ENCODE measurements at places on chromosomes 12 and 14.
A peak's percentile ranks its signal among the peaks of the same experiment; 100 is the strongest.

DNA sequence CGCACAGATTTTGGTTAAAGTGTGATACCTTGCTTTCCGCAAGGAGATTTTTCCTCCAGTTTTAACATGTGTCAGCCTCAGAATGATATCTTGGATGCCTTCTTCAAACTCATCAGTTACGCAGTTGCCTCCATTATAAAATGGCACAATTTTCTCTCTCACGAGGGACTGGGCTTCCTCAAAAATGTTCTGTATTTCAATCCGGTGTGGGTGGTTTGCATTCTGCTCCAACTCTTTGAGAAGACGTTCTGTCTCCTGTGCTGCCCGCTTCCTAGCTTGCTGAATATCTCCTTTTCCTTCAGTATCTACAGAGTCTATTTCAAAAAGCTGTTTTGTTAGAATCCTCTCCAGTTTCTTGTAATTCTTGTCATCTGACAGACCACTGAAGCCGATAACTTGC lies 1.8 kb downstream of the BAG5 start:
- no peaks in the 10 kb centered on the region for H3K27me3 ChIP-seq
- H3K4me3 ChIP-seq: peak overlapping the region; percentile 85
- H3K4me1 ChIP-seq: peaks cover 59% of the 10 kb centered on the region
- no peak for DNase-seq
- H3K27ac ChIP-seq: no peak overlapping the region

DNA sequence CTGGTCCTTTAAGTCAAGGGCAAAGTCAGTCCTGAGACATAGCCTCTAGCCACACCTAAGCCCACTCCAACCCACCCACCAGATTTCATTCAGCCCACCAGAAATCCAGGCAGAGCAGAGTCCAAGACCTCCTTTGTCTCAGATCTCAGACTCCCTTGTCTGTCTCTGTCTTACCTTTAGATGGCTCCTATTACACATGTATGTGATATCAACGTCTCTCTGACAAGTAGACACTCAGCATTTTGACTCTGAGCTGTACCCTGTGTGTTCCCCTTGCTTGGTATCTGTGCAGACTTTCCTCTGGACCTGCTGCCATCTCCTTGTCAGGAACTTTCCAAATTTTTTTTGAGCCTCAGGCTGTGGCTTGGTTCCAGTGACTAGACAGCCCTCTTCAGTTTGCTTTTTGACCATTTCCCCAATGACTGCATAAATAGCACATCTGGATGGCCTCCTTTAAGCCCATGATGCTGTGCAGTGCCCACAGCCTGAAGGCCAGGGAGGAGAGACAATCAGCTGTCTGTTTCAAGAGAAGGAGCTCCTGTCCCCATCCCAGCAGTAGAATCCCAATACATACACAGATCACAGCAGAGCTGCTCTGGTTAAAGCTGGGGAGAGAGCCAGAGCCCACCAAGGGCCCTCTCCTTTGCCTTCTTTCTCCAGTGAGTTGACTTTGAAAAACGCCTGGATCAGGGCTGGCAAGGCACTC lies 7.0 kb downstream of the POU6F1 start:
- no peak for DNase-seq
- H3K27me3 ChIP-seq: no peaks in the 10 kb centered on the region
- H3K4me1 ChIP-seq: no peaks in the 10 kb centered on the region
- H3K4me3 ChIP-seq: no peak overlapping the region

- peak overlapping the region; percentile 81 for H3K27ac ChIP-seq
- no peak overlapping the region for H3K4me3 ChIP-seq
- H3K36me3 ChIP-seq: no peaks in the 10 kb centered on the region
- H3K27me3 ChIP-seq: no peaks in the 10 kb centered on the region
Measured at GRCh38 chr14:99768381-99768780, 24.8 kb upstream of the EML1 start.

DNA sequence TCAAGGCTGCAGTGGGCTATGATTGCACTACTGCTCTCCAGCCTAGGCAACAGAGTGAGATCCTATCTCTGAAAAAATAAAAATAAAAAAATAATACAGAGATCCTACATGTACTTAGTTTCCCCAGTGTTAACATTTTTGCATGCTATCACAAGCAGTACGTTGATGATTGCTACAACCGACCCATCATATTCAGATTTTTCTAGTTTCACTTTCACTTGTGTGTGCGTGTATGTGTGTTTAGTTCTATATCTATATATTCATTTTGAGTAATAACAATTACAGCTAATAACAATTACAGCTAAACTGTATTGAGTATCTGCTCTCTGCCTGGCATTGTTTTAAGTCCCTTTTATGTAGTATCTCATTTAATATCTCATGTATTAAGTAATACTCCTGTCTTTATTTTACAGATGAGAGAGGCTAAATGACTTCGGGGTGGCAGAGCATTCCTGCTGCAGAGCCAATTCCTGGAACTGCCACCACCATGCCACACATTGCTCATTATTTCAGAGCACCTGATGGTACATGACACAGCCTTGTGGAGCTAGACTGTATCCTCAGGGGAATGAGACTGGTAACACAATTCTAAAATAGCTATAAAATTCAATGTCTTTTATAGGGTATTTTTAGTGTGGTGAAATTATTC lies 153.1 kb downstream of the BCAT1 start:
- H3K27me3 ChIP-seq: no peaks in the 10 kb centered on the region
- peak overlapping the region; percentile 53 for H3K4me3 ChIP-seq
- H3K36me3 ChIP-seq: no peaks in the 10 kb centered on the region
- no peak for DNase-seq
- H3K27ac ChIP-seq: no peak overlapping the region

DNA sequence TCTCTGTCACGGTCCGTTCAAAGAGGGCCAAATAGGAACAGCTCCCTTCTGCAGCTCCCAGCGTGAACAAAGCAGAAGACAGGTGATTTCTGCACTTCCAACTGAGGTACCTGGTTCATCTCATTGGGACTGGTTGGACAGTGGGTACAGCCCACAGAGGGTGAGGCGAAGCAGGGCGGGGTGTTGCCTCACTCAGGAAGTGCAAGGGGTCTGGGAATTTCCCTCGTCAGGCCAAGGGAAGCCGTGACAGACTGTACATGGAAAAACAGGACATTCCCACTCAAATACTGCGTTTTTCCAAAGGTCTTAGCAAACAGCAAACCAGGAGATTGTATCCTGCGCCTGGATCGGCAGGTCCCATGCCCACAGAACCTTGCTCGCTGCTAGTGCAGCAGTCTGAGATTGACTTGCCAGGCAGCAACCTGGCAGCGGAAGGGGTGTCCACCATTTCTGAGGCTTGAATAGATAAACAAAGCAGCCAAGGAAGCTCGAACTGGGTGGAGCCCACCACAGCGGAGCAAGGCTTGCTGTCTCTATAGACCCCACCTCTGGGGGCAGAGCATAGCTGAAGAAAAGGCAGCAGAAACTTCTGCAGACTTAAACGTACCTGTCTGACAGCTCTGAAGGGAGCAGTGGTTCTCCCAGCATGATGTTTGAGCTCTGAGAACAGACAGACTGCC lies 22.7 kb downstream of the SLC38A1 start:
- no peaks in the 10 kb centered on the region for H3K36me3 ChIP-seq
- no peak overlapping the region for H3K27ac ChIP-seq
- H3K4me3 ChIP-seq: no peak overlapping the region
- H3K27me3 ChIP-seq: no peaks in the 10 kb centered on the region
- DNase-seq: no peak

GRCh38 chr14:70114621-70115156 lies 74.1 kb downstream of the SLC8A3 start:
- no peaks in the 10 kb centered on the region for H3K4me1 ChIP-seq
- no peak overlapping the region for H3K4me3 ChIP-seq
- no peaks in the 10 kb centered on the region for H3K27me3 ChIP-seq

- no peaks in the 10 kb centered on the region for H3K4me1 ChIP-seq
- no peaks in the 10 kb centered on the region for H3K36me3 ChIP-seq
- DNase-seq: no peak
- no peak overlapping the region for H3K27ac ChIP-seq
- H3K4me3 ChIP-seq: no peak overlapping the region
Measured at GRCh38 chr14:78848234-78848820, 678.2 kb downstream of the NRXN3 start.
